ENCODE measurements at places on chromosomes 6 and 20.

DNA sequence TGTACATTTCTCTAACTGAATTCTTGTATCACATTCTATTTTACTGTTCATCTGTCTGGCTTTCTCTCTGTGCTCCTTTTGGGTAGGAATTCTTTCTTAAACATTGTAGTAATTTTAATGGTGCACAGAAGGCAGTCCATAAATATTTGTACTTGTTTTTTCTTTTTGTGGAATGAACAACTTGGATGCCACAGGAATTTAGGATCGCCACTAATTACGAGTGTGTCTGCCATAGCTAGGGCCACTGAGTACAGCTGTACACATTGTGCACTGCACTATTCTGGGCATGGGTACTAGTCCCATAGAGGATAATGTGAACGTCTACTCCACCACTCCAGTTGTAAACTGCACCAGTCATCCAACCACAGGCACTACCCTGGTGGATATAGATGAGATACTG is 39.3 kb upstream of the TMEM200A start:
- DNase-seq, result no peak

- no peak for DNase-seq
These were observed 2.5 kb downstream of the ADRM1 start for GRCh38 chr20:62305149-62305764.

DNA sequence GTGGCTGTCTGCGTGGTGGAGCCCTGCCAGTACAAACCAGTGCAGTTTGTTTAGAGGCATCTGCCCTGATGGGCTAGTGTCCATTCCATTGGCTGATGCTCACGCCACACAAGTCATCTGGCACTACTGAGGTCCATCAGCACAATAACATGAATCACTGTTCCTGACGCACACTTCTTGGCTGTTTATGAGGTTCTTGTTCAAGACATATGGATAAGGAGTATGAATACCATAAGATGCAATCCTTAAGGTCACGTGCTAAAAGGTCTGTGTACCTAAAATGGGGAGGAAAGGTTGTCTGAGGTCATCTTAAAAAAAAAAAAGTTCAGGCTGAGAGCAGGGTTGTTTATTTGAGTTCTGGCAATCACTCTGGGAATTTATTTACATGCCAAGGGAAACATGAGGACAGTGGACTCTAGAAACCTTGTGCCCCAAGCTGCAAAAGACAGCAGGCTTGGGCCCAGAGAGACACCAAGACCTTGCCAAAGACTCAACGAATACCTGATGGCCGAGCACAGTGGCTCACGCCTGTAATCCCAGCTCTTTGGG is 54.1 kb upstream of the SHLD1 start:
- no peak for DNase-seq

GRCh38 chr6:22424196-22424595 is 127.4 kb upstream of the PRL start:
- DNase-seq, result no peak

DNA sequence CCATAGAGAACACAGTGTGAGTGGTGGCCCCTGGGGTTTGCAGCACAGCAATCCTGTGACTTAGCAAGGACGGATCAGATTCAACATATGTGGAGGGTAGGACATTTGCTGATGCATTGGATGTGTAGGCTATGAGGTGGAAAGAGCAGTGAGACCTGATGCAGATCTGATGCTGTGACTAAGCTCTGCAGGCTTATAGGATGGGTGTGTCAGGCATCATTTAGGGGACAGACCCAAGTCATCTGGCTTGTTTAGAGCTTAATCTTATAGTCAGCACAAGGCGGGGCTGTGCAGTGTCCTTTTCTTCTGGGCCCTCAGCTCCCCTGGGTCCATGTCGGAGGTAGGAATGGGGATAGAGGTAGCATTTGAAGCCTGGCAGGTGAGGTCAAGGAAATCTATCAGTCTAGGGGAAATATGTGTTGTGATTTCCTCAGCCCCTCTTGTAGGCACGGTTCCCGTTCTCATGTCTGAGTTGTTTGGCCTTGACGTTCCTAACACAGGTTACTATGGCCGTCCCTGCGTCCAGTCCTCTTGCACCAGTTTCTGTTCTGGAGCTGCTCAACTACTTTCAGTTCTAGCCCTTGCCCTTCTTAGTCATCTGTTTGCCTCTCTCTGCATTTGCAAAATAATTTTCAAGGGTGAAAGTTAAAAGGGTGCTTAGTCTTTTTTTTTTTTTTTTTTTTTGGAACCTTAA is 15.6 kb upstream of the MAPRE1 start:
- no peak for DNase-seq

- DNase-seq, result no peak
These were observed 345.2 kb upstream of the RSPO3 start for GRCh38 chr6:126773112-126773805.

GRCh38 chr6:43917878-43918382 is 147.9 kb downstream of the VEGFA start:
- DNase-seq, result no peak

GRCh38 chr6:17511084-17511483 is 89.0 kb upstream of the FAM8A1 start:
- no peak for DNase-seq

DNA sequence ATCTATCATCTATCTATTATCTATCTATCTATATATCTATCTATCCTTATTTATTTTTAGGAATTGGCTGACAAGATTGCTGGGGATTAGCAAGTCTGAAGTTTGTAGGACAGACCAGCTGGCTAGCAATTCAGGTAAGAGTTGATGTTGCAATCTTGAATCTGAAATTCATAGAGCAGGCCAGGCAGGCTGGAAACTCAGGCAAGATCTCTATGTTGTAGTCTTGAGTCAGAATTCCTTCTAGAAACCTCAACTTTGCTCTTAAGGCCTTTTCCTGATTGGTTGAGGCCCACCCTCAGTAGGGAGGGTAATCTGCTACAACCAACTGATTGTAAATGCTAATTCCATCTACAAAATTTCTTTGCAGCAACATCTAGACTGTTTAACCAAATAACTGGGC is 19.2 kb downstream of the MAPK13 start:
- no peak for DNase-seq

DNA sequence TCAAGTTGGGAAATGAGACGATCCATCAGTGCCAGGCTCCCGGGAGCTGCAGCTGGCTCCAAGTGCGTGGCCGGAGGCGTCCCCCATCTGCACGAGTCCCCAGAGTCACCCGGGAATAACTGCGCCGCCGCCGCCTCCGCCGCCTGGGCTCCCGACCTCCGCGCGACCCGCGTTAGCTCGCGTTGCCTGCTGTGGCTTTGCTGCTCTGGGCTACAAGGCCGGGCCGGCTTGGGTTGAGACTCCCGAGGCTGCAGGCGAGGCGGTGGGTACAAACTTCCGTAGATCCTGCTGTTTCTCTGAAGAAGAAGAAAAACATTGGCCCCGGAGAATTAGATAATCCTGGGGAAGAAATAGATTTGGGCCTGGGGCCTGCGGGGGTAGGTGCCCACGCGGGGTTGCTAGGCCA is 7.4 kb upstream of the LAMP5 start:
- no peak for DNase-seq

GRCh38 chr20:51510169-51510568 is 32.4 kb downstream of the NFATC2 start:
- no peak for DNase-seq

- no peak for DNase-seq
These were observed 27.2 kb downstream of the VEGFA start for GRCh38 chr6:43796903-43797890.

DNA sequence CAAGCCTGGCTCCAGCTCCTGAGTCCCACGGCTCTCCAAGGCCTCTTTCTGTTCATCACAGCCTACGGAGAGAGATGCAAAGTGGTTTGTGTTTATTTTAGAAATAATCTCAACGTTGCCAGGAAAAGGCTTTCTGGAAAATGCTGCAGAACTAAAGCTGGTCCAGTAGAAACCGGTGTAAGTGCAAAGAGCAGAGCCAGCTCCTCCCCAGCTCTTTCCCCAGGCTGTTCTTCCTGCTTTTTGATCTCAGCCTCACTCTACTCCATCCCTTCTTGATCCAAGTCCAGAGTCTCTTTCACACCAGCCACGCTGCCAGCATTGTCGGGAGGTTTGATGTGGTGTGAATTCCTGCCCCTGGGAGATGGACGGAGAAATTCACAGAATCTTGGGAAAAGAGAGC is 69.8 kb downstream of the TMEM170B start:
- DNase-seq, result no peak
